Activated T-cell treated with anti-CD3 and anti-CD28 coated beads, Interleukin-2, amount 50 U/mL, for 72 hours (primary cell): ENCODE measurements at places on chromosomes 3 and 15. TPM values are rescaled to one million over a fixed set of nuclear protein-coding genes. Genes with fewer than 3 reads are reported as not detected.

The FBLN2 gene
- 0.49 TPM for total RNA-seq

The CPLX3 gene
- total RNA-seq, result 0.14 TPM

DNA sequence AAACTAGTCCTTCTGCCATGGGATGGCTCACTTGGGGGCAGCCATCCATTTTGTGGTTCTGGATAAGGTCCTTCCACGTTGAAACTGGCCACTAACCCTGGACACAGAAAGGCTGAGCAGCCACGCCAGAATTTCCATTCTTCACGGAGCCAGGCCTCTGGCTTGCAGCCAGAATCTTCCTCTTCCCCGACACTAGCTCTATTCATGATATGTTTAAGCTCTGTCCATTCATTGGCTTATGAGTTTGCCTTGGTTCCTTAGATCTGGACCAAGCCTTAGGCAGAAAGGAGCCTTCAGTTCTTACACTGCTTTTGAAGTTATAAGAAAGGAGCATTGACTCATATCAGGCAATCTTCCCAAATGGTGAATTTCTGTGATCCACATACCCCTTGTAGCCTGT is 288.4 kb upstream of the GOLGA6L4 start:
- no peak for DNase-seq

- no peak for DNase-seq
These were observed 161.5 kb downstream of the TBC1D5 start for GRCh38 chr3:17580901-17581300.

DNA sequence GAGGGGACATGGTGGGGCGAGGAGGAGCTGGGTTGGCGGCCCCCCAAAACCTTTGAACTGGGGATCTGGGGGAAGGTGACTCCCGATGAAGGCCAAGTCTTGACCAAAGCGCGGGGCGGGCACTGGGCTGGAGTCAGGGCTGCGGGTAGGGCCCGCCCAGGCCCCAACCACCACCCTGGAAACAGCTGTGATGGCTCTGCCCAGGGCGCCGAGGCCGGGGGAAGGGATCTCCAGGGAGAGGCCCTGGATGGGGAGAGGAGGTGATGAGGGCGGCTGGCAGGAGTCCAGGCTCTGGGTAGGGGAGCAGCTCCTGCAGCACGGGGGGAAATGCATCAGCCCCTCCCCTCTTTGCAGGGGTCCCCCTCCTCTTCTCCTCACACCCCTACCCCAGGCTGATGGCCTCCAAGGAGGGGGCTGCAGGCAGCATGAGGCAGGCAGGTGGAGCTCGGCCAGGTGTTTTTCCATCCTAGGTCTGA is 5.9 kb upstream of the C15orf39 start:
- DNase-seq, result no peak

DNA sequence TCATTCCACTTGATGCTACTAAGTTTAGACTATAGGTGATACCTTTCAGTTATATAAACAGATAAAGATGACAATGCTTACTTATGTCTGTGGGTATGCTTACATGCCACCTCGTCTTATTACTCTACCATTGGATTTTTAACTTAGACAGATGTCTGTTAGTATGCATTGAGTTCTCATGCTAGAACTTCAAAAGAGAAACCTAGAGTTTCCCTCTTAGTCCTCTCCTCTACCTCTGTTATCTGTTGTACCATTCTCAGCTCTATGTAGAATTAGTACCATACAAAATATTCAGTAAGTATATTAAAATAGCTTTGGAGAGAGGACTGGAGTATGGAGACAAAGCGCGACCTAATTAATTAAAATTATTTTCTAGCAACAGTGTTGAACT is 111.3 kb downstream of the BBX start:
- no peak for DNase-seq

DNA sequence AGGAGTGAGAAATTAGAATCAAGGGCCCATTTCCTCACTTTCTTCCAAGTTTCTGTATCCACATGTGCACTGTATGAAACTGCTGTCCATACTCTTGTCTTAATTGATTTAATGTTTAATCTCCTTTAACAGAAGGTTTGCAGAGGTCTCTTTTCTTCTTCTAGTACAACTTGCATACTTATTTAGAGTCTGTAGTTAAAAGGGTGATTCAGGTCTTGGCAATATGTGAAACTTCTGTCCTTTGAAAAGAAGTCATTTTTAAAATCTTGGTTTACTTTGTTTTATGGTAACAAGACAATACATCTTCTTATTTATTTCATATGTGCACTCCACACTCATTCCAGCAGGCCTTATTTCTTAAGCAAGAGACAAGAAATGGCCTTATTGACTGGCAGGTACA is 25.8 kb downstream of the TMEM45A start:
- DNase-seq, result no peak

- peak; percentile 83 for DNase-seq
These were observed 515 bp upstream of the EIF3J start for GRCh38 chr15:44536302-44536961.

GRCh38 chr15:56797720-56798275 is 64.5 kb upstream of the ZNF280D start:
- DNase-seq, result no peak

DNA sequence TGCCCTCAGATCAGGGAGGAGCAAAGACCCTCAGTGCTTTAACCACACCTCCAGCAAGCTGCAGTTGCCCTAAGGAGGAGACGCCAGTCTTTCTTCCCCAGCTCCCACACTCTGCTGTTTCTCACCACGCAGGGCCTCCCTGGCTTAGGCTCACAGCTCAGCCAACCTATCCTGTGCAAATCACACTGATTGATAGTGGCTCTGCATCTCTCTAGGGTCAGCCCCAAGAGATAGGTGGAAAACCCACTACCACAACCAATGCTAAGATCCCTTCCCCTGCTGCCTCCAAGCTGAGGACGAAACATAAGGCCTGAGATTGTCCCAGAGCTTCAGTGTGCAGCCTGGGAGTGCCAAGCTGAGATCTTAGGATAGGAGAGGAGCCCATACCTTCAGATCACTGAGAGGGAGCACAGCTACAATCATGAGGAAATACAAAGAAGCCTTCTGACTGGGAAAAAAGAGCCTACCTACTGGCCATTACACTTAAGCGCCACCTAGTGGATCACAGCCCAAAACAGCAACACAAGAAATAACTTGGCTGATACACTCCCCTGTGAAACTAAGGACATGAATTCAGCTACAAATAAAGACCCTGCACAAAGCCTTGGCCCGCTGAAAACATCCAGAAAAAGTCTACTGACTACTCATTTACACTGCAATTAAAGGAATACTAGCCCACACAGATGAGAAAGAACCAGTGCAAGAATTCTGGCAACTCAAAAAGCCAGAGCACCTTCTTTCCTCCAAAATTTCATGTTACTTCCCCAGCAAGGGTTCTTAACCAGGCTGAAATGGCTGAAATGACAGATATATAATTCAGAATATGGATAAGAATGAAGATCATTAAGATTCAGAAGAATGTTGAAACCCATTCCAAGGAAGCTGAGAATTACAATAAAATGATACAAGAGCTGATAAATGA is 271.5 kb upstream of the DCBLD2 start:
- peak; percentile 14 for DNase-seq

GRCh38 chr15:40118473-40118872 is 9.8 kb upstream of the BMF start:
- no peak for DNase-seq

DNA sequence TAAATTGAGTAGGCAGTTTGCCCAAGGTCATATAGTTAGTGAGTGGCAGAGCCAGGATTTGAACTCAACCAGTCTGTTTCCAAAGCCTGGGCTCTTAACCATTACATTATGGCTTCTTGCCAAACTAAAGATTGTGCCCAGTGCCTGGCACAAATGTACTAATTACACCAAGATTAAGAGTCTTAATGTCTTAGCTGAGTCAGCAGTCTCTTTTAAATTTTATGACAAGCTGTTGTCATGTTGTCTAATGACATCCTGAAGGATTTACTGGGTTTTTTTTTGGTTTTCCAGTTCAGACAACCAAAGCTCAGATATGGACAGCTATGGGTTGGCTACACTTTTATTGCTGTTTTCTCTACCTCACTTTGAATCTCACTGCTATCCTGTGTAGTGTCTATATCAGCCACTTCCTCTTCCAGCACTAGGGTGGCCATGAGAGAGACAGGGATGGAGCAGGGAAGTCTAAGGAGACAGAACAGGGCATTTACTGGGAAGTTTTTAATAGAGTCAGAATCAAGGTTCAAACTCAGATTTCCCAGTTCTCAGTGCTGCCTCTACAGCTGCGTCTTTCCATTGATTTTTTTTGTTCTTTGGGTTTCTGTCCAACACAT is 10.5 kb downstream of the FBXL2 start:
- DNase-seq, result no peak

DNA sequence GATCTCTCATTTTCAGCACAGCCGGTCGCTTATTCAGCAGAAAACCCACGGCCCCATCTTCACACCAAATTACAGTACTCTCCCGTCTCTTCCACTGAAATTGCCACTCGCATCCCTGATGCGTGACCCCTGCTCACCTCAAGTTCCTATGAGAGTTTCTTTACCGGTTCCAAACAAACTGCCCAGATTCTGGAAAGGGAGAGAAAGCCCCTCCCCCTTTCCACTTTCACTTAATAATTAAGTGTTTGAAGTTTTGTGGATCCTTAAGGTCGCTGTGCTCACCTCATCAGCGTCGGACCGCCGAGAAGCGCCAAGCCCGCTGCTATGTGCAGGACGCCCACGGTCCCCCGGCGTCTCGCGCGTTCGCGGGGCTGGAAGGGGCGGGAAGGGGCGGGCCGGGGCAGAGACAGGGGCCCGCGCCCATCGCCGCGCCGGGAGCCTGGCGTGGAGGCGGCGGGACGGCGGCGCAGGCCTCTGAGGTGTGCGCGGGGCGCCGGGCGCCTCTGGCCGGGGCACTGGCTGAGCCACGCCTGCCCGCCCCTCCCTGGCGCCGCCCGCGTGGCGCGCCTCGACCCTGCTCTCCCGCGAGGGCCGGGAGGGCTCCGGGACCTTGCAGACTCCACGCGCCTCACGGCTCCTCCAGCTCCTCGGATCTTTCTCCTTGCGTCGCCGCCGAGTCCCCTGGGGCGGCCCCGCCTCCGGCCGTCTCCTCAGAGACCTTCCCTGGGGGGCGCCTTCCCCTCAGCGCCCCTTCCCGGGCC is at the start of gene GPR156:
Gene GPR156, minus strand, starts transcription at position 476 of the 761 bp plus-strand sequence. CDS start 41,124 bp downstream, outside the sequence.
- DNase-seq, result peak; percentile 13

DNA sequence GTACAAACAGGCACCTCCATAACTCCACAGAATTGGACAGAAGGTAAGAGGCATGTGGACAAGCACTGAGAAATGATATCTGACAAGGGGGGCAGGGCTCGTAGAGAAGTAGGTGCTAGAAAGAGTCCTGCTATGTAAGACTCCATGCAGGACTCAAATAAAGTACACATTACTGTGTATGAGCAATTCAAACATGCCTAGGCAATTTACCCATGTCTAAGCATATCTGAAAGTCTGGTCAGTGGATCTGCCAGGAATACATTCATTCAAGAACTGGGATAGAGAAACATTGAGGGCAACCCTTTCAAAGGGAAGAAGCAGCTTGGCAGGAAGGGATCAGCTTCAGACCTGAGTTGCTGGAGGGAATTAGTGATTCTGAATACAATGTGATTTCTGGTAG is 174.1 kb upstream of the MCTP2 start:
- no peak for DNase-seq
